ENCODE measurements at places on chromosomes 5 and 9.

- DNase-seq: no peak
Measured at GRCh38 chr9:86531273-86531970, 177.2 kb upstream of the TUT7 start.

GRCh38 chr5:135462304-135462703 lies 10.2 kb upstream of the TIFAB start:
- DNase-seq: peak; percentile 21

- no peak for DNase-seq
Measured at GRCh38 chr9:93894691-93895079, 60.5 kb downstream of the BARX1 start.

- no peak for DNase-seq
Measured at GRCh38 chr9:24041160-24041690, 215.2 kb upstream of the ELAVL2 start.

All from NCI-H446 treated with DMSO at 0.1 percent for 48 hours (cell line).